Stimulated activated CD4-positive, alpha-beta T cell treated with anti-CD3 and anti-CD28 coated beads, Interleukin-15, amount 100 ng/mL, for 1 hour (primary cell): ENCODE measurements at places on chromosomes 7 and 10.

DNA sequence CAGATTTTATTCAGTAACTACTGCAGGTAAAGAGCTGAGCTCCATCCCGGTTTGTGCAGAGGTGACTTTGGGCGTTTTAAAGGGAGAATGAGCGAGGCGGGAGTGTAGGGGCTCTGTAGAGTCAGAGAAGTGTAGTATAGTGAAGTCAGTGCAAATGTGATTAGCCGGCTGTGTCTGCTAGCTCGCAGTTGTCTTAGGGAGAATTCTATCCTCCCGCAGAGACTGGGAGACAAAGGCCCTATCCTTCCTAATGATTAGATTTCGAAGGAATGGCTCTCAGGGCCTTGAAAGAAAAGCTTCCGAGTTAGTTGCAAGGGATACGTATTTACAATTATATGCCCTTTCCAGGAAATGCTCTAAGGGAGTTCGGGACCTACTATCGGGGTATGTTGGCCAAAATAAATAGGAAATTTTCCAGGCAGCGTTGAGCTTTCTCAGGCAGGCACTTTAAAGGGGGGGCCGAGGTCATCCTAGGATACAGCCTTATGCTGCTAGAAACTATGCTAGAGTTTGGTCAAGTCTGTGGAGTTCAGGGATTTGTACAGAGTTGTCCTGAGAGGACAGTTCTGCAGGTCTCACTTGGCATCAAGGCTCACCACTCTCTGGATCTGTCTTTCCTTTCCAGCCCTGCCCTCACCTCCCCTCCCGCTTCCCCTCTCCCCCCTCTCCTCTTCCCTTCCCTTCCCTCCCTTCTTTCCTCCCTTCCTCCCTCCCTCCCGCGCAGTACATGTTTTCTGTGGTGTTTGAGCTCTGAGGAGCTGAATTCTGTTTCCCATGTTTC lies 825 bp downstream of the MRPL32 start:
- DNase-seq = no peak

- no peak for DNase-seq
Measured at GRCh38 chr7:104903044-104903443, 111.0 kb upstream of the KMT2E start.

DNA sequence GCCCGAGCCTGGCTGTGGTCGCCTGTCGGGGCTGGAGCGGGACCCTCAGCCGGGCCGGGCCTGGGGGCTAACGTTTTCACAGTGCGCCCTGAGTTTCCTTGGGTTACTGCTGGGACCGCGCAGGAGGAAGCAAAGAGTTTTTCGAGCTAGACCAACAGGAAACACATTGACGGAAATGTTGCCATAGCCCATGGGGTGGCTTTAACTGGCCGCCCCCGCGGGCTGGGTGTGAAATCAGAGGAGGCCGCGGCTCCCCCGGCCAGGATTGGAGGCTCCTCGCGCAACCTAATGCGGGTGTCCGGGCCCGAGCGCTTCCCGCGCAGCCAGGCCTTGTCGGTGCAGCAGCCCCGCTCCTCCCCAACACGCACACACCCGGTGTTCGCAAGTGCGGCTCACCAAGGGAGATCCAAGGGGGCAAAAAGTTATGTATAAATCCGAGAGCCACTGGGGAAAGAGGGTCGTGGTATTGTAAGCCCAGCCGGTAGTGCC lies 1.9 kb downstream of the HHEX start:
- no peak for DNase-seq

DNA sequence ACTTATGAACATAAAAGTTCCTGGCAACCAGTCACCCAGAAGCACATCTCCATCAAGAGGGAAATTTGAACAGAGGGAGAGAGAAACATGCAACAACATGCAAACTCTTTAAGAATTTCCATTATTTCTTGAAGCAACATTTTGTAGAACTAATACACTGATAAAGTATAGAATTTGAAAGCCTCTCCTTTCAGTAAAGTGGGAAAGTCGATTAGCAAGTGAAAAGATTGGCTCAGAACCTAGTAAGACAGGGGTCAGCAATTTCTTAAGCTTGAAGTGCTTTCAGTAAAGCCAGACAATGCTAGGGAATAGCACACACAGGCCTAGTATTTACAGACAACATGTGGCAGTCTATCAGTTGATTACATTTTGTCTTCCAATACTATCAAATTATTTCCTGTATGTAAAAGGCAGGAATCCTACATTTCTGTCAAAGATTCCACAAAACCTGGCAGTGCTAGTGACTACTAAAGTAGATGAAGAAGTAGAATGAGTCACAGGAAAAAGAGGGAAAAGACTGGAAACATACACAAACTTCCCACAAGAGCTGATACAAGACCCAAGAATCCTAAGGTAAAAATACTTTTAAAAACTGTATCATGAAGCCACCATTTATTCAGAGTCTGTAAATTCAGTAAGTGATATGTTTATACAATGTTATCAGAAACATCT lies 25.2 kb downstream of the DNAJC1 start:
- no peak for DNase-seq

- DNase-seq = no peak
Measured at GRCh38 chr10:117132751-117133231, 5.3 kb downstream of the VAX1 start.

GRCh38 chr10:124043310-124044142 lies 49.9 kb downstream of the CHST15 start:
- DNase-seq = no peak

DNA sequence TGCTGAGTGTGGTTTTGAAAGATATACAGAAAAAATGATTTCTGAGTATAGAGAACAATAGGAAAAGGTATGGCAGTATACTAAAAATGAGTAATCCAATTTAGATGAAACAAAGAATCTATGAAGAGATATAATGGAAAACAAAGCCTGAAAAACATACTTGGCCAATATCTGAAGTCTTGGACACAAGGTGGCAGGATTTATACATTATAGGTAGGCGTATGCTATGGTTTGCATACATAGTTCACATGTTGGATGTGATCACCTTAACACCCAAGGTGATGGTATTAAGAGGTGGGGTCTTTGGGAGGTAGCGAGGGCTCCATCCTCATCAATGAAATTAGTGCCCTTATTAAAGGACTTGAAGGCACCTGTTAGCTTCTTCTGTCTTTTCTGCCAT lies 34.5 kb upstream of the BPGM start:
- DNase-seq = no peak

- DNase-seq = no peak
Measured at GRCh38 chr7:27576360-27576944, 86.2 kb downstream of the HIBADH start.

GRCh38 chr7:128104108-128104742 lies 73.0 kb upstream of the LRRC4 start:
- no peak for DNase-seq

DNA sequence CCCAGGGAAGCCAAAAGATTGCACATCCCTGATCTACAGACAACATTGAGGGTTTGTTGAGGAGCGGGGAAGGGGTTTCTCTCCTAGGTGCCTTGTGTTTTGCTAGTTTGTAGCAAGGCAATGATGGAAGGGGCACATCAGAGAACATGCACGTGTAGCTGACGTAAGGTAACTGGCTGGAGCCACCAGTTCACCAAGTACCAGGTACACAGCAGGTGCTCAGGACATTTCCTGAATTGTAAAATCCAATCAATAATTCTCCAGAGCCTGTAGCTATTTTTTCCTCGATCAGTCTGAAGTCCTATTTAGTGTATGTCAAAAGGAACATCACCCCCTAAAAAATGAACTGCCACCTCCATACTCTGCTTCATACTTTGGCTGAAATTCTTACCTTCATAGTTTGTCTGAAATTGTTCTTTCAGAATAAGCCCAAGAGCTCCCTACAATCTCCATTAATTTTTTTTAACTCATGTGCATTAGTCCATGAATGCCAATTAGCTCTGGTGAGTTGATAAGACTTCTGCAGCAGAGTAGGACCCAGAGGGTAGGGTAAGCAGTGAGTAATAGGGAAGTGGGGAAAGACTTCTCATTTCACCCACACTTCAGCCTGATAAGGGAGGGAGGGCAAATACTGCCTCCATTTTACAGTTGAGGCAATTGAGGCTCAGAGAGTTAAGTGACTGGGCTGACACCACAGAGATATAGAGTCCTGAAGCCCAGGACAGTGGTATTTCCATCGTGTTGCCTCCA lies 36.0 kb upstream of the SLC26A3 start:
- DNase-seq = no peak

DNA sequence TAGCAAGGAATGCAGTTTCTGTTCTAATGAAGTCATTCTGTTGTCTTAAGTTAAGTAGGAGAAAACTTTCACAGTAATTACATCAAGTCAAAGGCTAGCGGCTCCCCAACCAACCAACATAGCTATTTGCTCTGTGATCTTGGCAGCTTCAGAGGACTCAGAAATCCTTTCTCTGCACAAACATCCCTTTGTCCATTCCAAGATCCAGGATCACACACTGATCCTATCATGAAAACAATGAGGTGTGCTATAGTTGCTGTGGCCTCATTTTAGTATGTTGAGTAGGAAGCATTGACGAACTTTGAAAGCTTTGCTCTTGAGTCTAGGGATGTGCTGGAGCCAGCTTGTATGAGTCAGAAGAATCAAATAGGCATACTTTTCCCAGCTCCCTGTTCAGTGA lies 218.2 kb upstream of the PRSS58 start:
- DNase-seq = no peak

DNA sequence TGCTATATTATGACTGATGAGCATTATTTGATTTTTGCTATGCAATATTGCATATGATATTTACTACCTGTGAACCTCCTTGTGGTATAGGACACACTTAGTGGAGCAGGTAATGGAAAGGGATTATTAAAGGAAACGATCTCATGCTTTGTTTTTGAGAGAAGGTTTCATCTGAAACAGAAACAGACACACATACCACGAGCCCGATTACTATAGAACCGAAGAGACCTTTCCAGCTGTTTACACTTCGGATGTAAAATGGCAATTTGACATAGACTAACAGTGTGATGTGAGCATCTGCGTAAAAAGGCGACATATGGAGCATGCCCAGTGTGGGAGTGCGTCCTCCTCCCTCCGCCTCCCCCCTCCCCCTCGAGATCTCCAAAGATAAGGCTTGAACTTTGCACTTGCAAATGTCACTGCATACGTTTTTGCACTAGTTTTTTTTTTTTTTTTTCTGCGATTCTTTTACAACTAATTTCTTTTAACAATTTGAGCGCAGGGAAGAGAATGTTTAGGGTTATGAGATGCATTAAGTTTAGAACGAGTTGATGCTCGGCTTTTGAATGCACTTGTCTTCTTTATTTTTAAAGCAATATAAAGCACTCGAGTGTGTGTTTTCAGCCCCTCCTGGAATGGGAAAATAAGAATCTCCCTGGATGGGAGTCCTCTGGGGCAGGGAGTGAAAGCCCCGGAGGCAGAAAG lies 251.0 kb downstream of the NSUN6 start:
- DNase-seq = no peak
